ENCODE measurements at places on chromosomes 3 and 15. TPM values are rescaled to one million over a fixed set of nuclear protein-coding genes. Genes with fewer than 3 reads are reported as not detected.

- no peak for DNase-seq
- H3K27me3 ChIP-seq = peaks cover 56% of the 10 kb centered on the region
- peaks cover 11% of the 10 kb centered on the region for H3K4me1 ChIP-seq
- H3K36me3 ChIP-seq = peaks cover 2% of the 10 kb centered on the region
- H3K4me3 ChIP-seq = no peak overlapping the region
- no peak overlapping the region for H3K27ac ChIP-seq
Observed at GRCh38 chr15:61839546-61839945, 220.7 kb downstream of the VPS13C start.

- H3K27me3 ChIP-seq = peaks cover 32% of the 10 kb centered on the region
- peaks cover 10% of the 10 kb centered on the region for H3K4me1 ChIP-seq
- H3K4me3 ChIP-seq = peak within 1 kb of the TSS; percentile 93
- peak within 1 kb of the TSS; percentile 80 for H3K27ac ChIP-seq
Observed at GRCh38 chr3:134374105-134374790, at the start of gene AMOTL2. AMOTL2 (minus strand) TSS chr3:134374447; CDS start chr3:134371433, 3,014 bp downstream.

- peak overlapping the region; percentile 15 for H3K4me3 ChIP-seq
- H3K36me3 ChIP-seq = peaks cover 3% of the 10 kb centered on the region
- no peak for DNase-seq
- H3K27ac ChIP-seq = no peak overlapping the region
- H3K4me1 ChIP-seq = peaks cover 21% of the 10 kb centered on the region
- no peaks in the 10 kb centered on the region for H3K27me3 ChIP-seq
Observed at GRCh38 chr3:158642005-158642404, 2.3 kb upstream of the GFM1 start.

The THPO gene
- total RNA-seq = not detected

DNA sequence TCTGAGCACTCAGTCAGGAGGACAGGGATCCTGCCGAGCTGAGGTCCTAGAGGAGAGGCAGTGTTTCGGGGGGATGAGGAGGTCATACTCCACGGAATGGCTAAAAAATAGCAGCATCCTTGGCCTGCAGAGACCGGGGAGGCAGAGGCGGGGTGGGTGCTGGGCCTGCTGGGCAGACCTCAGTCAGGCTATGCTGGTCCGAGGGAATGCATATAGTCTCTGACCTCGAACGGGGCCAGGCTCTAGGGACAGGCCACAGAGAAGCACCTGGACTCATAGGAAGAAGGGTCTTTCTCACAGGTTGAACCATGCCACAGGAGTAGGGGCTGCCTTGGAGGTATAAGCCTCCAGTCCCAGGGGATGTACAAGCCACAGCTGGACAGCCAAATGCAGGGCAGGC, 14.0 kb upstream of the SKIC8 start:
- no peak overlapping the region for H3K4me3 ChIP-seq
- H3K4me1 ChIP-seq = no peaks in the 10 kb centered on the region
- H3K27ac ChIP-seq = no peak overlapping the region
- H3K27me3 ChIP-seq = peaks cover 26% of the 10 kb centered on the region
